ENCODE measurements at places on chromosomes 11 and 22. TPM values are rescaled to one million over a fixed set of nuclear protein-coding genes. Genes with fewer than 3 reads are reported as not detected.

Gene DPP3
- total RNA-seq, result 24.1 TPM

Gene CNGA4
- 0.27 TPM for total RNA-seq

Gene POU2AF2
- not detected for total RNA-seq

Gene TRIM49
- total RNA-seq, result not detected

Gene DMC1
- total RNA-seq, result 6.5 TPM

Gene LUZP2
- total RNA-seq, result 24.1 TPM

Data from camera-type eye (tissue), 1 donor.